Endothelial cell (in vitro differentiated cells): ENCODE measurements at places on chromosomes 12 and 14. TPM values are rescaled to one million over a fixed set of nuclear protein-coding genes. Genes with fewer than 3 reads are reported as not detected.

DNA sequence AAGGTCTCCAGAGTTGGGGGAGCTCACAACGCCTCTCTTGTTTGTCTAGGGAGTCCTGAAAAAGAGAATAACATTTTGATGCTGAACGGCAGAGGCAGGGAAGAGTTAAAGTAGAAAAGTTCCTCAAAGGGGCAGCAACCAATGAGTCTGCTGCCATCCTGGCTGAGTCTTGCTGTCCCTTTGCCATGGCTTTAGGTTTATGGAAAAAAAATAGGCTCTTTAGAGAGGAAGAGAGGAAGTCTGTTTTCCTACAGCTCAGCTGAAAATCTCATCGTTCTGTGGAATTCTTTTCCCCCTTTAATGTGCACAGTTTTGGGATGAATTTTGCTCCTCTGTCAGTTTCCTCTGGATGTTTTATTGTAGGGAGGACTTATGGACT lies 314.8 kb upstream of the TBX3 start:
- DNase-seq, result no peak
- H3K27ac ChIP-seq, result no peak overlapping the region
- peaks cover 6% of the 10 kb centered on the region for H3K4me1 ChIP-seq
- no peak overlapping the region for H3K4me3 ChIP-seq
- peaks cover 5% of the 10 kb centered on the region for H3K27me3 ChIP-seq

GRCh38 chr14:37655418-37655817 lies 60.0 kb downstream of the TTC6 start:
- no peak for DNase-seq
- no peak overlapping the region for H3K27ac ChIP-seq
- no peaks in the 10 kb centered on the region for H3K27me3 ChIP-seq
- H3K4me3 ChIP-seq, result no peak overlapping the region
- H3K36me3 ChIP-seq, result no peaks in the 10 kb centered on the region
- H3K4me1 ChIP-seq, result peaks cover 10% of the 10 kb centered on the region

GRCh38 chr14:71508901-71509300 lies 423.3 kb upstream of the RGS6 start:
- H3K4me3 ChIP-seq, result no peak overlapping the region
- peaks cover 12% of the 10 kb centered on the region for H3K4me1 ChIP-seq
- DNase-seq, result no peak
- peaks cover under 1% of the 10 kb centered on the region for H3K27me3 ChIP-seq
- no peak overlapping the region for H3K27ac ChIP-seq

DNA sequence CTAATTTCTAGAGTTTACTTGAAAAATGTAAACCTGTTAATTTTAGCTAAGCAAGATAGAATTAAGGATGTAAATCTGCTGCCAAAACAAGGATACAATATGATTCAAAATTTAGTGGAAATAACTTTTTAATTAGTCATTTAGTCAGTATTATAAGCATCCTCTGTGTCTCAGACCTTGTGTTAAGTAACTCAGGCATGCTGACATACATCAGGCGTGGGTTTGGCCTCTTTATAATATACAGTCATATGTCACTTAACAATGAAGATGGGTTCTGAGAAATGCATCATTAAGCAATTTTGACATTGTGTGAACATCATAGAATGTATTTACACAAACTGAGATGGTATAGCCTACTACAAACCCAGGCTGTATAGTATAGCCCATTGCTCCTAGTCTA lies 386.9 kb downstream of the ZFP36L1 start:
- no peak overlapping the region for H3K4me3 ChIP-seq
- peaks cover 25% of the 10 kb centered on the region for H3K4me1 ChIP-seq
- H3K27me3 ChIP-seq, result peaks cover 2% of the 10 kb centered on the region
- no peak for DNase-seq
- no peak overlapping the region for H3K27ac ChIP-seq

GRCh38 chr14:75476274-75476995 lies 45.8 kb upstream of the BATF start:
- no peak for DNase-seq
- no peaks in the 10 kb centered on the region for H3K36me3 ChIP-seq
- H3K4me3 ChIP-seq, result no peak overlapping the region
- no peaks in the 10 kb centered on the region for H3K27me3 ChIP-seq

DNA sequence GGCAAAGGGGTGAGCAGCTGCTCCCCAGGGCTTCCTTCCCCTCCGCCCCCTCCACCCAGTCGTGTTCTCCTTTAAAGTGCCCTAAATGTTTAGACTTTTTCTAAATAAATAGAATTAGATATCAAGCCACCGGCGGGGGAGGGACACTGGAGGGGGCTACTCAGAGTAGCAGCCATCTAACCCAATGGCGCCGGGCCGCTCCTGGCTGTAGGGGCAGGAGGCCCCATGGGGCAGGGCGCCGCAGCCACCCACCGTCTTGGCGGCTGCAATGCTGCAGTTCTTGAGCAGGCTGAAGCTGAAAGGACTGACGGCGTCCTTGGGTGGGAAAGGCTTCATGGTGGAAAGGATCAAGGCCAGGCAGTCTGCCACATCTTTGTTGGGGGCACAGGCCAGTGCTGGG lies 13.1 kb downstream of the SLC39A5 start:
- H3K27me3 ChIP-seq, result peaks cover 7% of the 10 kb centered on the region
- H3K4me3 ChIP-seq, result no peak overlapping the region
- H3K4me1 ChIP-seq, result no peaks in the 10 kb centered on the region
- no peak overlapping the region for H3K27ac ChIP-seq

DNA sequence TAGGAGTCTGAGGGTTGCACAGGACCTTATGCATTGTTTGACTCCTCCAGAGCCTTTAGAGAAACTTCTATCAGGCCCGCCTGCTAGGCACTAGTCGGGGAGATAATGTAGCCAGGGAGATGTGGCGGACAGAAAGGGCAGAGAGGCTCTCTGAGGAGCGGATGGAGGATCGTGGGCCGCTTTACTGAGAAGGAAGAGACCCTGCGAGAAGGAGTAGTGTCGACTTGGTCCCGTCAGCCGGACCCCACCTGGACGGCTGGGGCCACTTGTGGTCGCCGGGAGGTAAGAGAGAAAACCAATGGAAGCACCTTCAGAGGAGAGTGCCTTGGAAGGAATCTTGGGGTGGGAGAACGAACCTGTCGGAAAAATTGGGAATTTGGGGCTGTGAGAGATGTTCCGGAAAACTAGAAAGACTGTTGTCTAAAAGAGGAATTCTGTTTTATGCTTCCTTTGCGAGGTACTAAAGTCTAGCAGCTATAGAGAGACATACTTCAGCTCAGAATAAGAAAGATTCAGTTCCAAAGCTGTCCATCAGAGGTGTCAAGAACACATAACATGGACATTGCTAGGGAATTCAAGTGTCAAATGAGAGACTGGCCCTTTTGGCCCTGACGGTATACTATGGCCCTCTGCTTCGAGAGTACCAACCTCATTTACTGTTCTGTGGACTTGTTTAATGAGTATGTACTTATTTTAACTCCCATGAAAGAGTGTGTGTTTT lies 660 bp upstream of the MCRS1 start:
- H3K27ac ChIP-seq, result peak overlapping the region; percentile 98
- H3K4me3 ChIP-seq, result peak overlapping the region; percentile 98
- H3K4me1 ChIP-seq, result peaks cover 24% of the 10 kb centered on the region
- peaks cover 3% of the 10 kb centered on the region for H3K36me3 ChIP-seq
- no peak for DNase-seq

DNA sequence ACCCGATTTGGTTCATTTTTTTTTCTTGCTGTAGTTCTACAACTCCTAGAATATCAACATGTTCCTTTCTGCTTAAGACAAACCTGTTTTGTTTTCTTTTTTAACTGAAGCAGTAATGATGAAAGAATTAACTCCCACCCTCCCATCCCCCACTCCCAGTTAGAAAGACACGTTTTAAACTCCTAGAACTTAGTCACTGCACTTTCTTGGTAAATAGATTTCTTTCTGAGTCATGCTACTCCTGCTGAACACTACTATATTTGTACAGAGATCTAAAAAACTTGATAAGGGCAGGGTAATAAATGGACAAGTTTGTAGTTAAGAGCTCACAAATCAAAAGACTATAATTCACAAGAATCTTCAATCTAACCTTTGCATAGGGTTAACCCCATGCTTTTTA lies 118.9 kb upstream of the PTPRB start:
- H3K36me3 ChIP-seq, result no peaks in the 10 kb centered on the region
- no peak overlapping the region for H3K27ac ChIP-seq
- H3K4me1 ChIP-seq, result no peaks in the 10 kb centered on the region
- H3K27me3 ChIP-seq, result no peaks in the 10 kb centered on the region
- DNase-seq, result no peak
- H3K4me3 ChIP-seq, result no peak overlapping the region

DNA sequence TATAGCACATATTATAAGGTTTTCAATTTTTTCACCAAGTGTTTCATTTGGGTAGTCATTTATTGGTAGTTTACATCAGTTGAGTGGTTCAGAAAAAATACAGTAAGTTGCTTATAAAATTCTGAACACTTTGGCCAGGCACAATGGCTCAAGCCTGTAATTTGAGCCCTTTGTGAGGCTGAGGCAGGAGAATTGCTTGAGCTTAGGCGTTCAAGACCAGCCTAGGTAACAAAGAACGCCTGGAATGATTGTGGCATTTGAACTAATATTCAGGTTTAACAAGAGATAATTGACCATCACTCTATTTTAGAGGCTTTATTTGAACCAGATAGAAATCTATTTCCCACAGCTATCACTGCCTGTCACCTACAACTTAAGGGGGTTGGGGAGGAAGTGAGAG lies 22.7 kb downstream of the HIF1A start:
- H3K36me3 ChIP-seq, result peaks cover 4% of the 10 kb centered on the region
- H3K4me1 ChIP-seq, result peaks cover 21% of the 10 kb centered on the region
- H3K4me3 ChIP-seq, result no peak overlapping the region
- no peak for DNase-seq

DNA sequence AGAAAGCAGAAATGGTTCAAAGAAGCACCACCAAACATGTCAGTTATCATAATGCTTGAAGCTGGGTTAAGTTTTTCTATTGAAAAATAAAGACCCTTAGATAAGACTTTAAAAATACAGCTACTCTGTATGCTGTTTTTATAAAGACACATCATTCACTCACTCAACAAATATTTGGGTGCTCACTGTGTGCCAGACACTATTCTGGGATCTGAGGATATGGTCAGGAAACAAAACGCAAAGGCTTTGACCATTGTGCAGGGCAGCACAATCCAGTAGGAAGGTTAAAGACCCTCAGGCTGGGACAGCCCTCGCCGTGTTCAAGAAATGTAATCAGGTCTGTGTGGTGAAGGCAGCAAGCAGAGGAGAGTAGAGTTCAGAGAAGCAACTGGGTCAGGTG lies 38.0 kb upstream of the DPY19L2 start:
- H3K4me1 ChIP-seq, result no peaks in the 10 kb centered on the region
- DNase-seq, result no peak
- no peaks in the 10 kb centered on the region for H3K27me3 ChIP-seq
- H3K4me3 ChIP-seq, result no peak overlapping the region
- no peak overlapping the region for H3K27ac ChIP-seq

IQSEC3 gene
- 13.2 TPM for total RNA-seq

IL26 gene
- total RNA-seq, result not detected

DNA sequence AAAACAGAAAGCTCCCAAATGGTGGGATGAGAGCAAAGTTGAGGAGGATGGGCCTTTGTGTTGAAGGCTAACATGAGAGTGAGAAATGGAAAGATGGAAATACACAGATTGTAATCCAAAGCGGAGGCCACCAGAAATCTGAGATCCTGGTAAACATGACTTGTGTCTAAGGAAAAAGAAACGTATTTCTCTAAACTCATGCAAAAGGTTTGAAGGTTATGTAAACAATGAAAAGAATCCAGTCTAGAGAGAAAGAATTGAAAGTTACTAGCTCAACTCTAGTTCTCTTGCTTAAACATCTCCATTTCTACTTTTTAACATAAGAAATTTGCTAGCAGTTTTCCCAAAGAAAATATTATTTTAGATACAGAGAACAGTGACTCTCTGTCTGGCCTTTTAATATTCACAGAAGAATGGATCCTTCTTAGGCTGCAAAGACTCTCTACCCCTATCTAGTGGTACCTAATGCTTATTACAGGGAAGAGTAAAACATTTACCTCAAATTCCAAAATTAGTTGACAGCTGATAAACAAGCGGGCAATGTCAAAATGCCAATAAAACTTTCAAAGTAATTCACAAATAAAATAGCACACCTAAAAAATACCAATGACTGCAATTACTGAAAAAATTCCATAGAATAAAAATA lies 75.8 kb upstream of the SOX5 start:
- no peaks in the 10 kb centered on the region for H3K36me3 ChIP-seq
- H3K4me3 ChIP-seq, result no peak overlapping the region
- DNase-seq, result no peak
- peaks cover 2% of the 10 kb centered on the region for H3K27me3 ChIP-seq

ISM2 gene
- total RNA-seq, result 0.21 TPM
